ENCODE measurements at places on chromosomes 5 and 9.
A peak's percentile ranks its signal among the peaks of the same experiment; 100 is the strongest.

- no peak for DNase-seq
Observed at GRCh38 chr5:179488975-179489374, 61.4 kb upstream of the RUFY1 start.

DNA sequence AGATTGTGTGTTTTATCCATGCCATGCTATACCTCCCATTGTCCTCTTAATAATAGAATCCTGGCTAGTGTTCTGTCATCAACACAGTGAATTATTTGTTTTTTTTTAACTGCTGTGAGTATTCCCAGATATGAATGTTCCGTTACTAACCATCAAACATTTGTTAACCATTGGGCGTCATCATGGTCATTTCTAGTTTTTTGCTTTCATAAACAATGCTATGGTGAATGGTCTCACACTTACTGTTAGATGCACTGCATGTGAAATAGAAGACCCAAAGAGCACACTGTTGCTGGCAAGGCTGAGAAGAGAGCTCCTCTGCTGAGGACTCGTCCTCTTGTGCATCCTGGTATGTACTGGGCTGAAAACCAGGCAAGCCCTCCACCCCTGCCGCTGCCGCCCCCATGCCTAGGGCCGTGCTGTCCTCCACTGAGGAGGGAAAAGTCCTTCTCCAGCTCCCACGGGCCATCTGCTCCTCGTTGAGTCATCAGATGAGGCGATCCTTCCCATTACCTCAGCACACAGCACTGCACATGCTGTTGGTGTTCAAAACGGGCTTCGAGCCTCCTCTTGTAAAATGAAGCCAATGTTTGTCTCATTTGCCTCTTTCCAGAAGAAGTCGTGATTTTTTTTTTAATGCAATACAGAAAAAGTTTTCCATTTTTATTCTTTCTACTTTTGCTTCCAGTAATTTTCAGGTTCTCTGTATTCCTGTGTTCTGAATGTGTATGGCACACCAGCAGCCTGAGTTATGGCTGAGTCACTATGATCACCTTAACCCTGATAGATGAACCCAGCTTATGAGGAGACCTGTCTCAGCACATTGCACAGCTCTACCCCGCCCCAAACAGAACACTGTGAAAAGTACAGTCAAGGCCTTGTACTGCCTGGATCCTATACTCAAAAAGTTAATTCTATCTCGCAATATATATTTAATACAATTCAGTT is 219.0 kb downstream of the AOPEP start:
- no peak for DNase-seq

GRCh38 chr9:109588415-109588814 is 90.3 kb upstream of the PTPN3 start:
- DNase-seq, result no peak

DNA sequence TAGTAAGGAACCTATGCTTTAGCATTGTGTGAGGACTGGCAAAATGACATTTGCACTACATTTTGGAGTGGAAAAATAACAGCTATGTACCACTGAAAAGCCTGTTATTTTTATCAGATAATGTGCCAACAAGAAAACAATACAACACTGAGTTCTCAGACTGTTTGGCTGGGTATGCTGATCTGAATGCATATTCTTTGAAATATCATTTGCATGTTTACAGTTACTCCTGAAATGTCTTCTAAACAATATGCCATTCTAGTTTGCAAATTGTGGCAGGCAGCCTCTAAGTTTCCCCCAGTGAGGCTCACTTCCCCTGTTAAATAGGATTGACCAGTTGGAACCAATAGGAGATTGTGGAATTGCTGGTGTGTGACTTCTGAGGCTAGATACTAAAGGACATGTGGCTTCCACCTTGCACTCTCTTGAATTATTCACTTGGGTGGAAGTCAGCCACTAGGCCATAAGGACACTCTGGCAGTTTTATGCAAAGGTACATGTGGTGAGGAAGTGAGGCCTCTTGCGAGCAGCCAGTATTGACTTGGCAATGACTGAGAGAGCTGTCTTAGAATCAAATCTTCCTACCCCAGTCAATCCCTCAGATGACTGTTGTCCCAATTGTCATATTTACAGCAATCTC is 250.4 kb upstream of the PCSK5 start:
- DNase-seq, result no peak

GRCh38 chr9:128765499-128765898 is 6.2 kb downstream of the ZER1 start:
- DNase-seq, result no peak

GRCh38 chr5:143397302-143398052 is 6.0 kb downstream of the NR3C1 start:
- no peak for DNase-seq

- DNase-seq, result peak; percentile 18
Observed at GRCh38 chr9:71765693-71766092, 2.6 kb downstream of the CEMIP2 start.

DNA sequence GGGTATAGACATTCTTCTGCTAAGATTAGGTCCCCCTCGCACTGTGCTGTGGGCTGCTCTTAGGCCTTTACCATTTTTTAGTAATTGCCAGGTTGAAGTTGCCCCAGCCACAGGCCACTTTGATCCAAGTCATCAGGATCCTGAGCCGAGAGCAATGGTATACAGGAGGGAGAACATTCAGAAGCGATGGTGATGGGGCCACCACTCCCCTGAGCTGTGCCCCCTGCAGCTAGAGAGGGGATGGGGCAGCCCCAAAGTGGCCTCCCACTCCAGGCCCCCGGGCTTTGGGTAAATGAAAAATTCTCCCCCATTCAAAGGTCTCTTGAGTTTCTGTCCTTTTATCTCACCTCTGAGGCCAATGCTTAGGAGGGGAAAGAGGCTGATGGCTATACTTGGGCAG is 59.4 kb downstream of the MACROH2A1 start:
- no peak for DNase-seq

DNA sequence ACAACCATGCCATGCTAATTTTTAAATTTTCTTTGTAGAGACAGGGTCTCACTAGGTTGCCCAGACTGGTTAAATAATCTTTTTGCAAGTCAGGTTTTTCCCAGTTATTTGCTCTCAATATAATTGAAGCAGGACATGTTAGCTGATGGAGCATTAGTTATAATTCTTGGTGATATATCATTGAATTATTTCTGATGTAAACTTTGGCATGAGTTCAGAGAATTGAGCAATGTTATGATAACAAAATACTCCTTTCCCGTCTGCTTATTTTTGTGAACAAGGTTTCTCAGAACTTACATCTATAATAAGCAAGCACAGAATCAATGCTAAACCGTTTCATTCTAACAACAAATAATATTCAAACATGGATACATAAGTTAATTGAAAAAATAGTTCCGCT is 37.8 kb downstream of the BHMT start:
- no peak for DNase-seq

- no peak for DNase-seq
Observed at GRCh38 chr5:37875051-37875787, 35.4 kb upstream of the GDNF start.

- no peak for DNase-seq
Observed at GRCh38 chr5:176979669-176980068, 26.9 kb downstream of the UIMC1 start.

DNA sequence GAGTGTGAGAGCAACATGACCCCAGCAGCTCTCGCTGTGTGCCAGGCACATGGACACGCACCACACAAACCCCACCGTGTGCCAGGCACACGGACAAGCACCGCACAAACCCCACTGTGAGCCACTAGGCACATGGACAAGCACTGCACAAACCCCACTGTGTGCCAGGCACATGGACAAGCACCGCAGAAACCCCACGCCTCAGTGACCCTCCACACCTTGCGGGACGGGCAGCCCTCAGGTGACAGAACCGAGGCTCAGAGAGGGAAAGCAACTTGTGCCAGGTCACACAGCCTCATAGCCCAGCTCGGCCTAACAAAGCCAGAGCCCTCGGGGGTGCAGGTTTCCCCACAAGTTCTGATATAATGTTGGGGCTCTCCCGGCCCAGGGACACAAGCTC is 2.0 kb upstream of the GPSM1 start:
- DNase-seq, result no peak

- DNase-seq, result no peak
Observed at GRCh38 chr9:17863213-17863883, 284.5 kb downstream of the SH3GL2 start.

GRCh38 chr5:179113143-179113530 is 53.0 kb downstream of the ZNF354C start:
- no peak for DNase-seq

DNA sequence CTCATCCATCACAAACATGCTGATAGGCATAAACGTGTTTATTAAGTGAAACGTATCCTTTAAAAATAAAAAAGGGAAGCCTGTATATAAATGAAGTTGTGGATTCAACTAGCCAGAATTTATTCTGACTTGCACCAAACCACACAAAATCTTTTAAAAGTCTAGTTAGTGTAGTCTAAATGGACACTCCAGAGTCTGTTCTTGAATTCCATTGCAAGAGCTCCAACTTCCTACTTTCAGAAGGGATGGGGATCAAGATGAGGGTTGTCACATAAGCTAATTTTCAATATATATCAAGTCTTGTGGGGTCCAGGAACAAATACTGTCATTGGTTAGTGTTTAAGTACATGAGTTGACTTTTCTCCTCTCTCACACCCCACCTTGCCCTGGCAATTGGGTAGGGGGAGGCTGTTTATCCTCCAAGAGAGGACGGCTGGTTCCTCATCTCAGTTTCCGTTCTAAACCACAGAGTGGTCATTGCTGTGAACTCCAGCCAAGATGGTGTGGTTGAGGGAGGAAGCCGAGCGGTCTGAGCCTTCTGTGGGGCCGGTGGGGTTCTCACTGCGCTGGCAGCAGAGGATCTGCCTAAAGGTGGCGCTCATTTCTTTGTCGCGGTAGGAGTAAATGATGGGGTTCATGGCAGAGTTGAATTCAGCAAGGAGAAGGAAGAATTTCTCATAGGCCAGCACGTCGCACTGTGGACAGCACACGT is 163.2 kb downstream of the LPAR1 start:
- no peak for DNase-seq

DNA sequence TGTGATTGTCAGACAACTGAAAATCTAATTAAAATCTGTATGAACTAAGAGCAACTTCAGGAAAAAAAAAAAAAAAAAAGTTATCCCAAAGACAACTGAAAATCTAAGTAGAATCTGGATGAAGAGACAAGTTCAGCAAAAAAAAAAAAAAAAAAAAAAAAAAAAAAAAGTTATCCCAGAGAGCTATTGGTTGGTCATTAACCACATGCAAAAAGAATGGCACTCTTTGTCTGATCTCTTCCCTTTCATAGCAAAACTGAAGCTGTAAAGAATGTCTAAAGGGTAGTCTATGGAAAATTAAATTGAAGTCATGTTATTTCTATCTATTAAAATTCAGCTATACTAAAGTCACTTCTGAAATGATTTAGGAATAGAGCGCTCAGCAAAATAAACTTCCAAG is 32.9 kb downstream of the STRBP start:
- no peak for DNase-seq

- DNase-seq, result peak; percentile 61
Observed at GRCh38 chr9:127899128-127899943, at the start of gene ST6GALNAC6. Gene ST6GALNAC6 (minus strand): TSS chr9:127899603. CDS start chr9:127897981, 1,622 bp downstream.

- DNase-seq, result no peak
Observed at GRCh38 chr9:134495881-134496412, 145.7 kb upstream of the COL5A1 start.

DNA sequence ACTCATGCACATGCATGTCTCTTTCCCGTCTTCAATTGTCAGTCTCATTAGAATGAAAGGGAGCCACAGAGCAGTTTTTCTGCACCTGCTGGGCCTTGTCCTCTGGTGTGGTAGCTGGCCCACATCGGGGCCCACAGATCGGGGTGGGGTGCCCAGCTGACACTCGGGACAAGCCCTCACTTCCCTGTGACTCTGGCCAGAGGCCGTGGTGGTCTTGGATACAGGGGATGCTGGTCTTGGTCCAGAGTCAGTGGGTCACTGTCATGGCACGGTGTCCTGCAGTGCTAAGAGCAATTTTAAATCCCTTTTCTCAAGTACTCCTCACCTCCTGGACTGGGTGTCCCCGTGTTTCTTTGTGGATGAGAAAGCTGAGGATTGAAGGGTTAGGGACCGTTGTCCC is 193.2 kb downstream of the CACNA1B start:
- no peak for DNase-seq

DNA sequence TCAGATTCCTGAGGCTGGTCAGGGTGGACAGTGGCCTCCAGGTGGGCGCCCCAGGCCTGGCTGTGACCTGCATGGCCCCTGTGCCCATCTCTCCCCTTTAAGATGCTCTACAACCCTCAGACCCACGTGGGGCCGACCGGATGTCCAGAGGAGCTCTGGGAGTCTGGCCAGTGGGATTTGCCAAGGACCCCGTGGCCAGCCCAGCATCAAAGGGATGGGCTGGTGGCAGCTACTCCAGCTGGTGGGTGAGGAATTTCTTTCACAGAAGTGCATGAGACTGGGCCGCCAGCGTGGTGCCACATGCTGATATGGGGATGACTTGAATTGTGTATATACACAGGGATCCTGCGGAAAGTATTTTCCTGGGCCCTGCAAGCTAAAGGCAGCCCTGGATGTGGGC is 94.7 kb upstream of the SARDH start:
- no peak for DNase-seq

- no peak for DNase-seq
Observed at GRCh38 chr5:134143944-134144941, 29.8 kb downstream of the TCF7 start.

- no peak for DNase-seq
Observed at GRCh38 chr9:89661391-89661949, 56.7 kb downstream of the GADD45G start.

DNA sequence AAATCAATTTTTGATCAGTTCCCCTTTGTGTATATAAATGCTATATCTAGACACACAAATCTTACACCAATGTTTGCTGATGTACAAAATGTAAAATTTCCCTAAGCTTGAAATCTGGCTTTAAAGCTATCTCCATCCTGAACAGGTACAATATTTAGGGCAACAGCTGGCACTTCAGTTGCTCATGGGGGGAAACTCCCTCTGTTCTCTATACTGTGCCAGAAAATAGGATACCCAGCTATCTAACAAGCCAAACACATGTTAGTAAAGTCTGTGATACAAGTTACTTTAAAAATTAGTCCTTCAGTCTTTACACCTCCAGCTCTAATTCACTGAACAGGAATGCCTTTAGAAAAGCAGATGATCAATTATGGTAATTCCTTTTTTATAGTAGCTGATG is 191.8 kb downstream of the SLF1 start:
- DNase-seq, result no peak

GRCh38 chr9:77910194-77910621 is 121.4 kb downstream of the GNAQ start:
- DNase-seq, result no peak

Data from stimulated activated CD4-positive, alpha-beta T cell treated with anti-CD3 and anti-CD28 coated beads, Interleukin-4, amount 100 ng/mL, for 4 hours (primary cell).